CD4-positive, alpha-beta T cell treated with Interleukin-2 at 100 ng/mL for 4 hours (primary cell): ENCODE measurements at places on chromosomes 13 and 19.

DNA sequence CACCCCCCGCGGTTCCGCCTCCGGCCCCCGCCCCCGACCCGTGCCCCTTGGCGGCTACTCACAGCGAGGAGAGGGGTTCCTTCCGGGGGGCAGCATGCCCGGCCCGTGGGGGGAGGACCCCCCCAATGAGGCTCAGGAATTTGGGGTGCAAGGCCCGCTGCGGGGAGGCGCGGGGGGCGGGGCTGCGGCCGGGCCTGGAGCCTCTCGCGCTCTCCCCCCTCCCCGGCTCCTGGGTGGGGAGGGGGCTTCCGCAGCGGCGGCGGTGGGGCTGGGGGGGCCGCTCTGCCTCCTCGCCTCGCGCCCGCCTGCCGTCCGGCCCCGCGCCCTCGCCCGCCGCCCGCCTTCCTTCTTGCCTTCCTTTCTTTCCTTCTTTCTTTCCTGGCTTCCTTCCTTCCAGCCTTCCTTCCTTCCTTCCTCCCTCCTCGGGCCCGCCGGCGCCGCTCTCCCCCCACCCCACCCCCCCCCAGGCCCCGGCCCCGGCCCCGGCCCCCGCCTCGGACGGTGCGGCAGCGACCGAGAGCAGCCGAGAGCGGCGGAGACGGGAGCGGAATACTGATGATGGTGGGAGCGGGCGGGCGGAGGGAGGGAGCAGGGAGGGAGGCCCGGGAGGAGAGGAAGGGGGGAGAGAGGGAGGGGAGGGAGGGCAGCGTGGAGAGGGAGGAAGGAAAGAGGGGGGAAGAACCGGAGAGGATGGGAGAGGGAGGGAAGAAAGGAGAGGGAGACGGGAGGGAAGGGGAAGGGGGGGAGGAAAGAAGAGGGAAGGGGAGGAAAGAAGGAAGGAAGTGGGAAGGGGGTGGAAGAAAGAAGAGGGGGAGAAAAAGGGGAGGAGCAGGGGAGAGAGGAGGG lies at the start of gene LRRC4B:
TSS of gene LRRC4B (minus strand) at position 554 of the 846 bp plus-strand sequence. CDS start 19,597 bp downstream, outside the sequence.
- no peak for DNase-seq

GRCh38 chr19:51450730-51451307 lies 7.4 kb downstream of the SIGLEC8 start:
- DNase-seq, result no peak

DNA sequence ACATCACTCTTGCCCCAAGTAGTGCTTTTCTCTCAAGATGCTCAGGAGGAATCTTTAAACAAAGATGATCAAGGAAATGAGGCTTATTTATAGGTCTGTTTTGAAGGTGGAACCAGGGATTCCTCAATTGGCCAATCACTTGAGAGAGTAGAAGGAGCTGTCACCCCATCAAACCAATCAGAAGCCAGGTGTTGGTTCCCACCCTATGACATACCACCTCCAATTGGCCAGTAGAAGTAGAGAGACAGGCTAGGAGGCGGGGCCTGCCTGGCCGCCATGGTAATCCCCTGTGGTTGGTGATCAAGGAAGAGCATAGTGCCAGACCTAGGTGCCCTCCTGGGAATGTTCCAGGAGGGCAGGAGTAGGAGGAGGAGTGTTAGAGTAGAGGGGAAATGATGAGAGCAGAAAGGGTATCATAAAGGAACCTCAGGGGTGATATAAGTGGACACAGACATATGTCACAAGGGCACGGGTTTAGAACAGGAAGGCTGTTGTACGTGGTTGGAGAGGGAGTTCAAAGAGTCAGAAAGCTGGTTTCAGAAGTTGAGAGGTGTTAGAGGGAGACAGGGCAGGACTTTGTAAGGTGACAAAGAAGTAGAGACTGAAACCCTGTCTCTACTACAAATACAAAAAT lies 10.5 kb downstream of the PMIS2 start:
- DNase-seq, result no peak

DNA sequence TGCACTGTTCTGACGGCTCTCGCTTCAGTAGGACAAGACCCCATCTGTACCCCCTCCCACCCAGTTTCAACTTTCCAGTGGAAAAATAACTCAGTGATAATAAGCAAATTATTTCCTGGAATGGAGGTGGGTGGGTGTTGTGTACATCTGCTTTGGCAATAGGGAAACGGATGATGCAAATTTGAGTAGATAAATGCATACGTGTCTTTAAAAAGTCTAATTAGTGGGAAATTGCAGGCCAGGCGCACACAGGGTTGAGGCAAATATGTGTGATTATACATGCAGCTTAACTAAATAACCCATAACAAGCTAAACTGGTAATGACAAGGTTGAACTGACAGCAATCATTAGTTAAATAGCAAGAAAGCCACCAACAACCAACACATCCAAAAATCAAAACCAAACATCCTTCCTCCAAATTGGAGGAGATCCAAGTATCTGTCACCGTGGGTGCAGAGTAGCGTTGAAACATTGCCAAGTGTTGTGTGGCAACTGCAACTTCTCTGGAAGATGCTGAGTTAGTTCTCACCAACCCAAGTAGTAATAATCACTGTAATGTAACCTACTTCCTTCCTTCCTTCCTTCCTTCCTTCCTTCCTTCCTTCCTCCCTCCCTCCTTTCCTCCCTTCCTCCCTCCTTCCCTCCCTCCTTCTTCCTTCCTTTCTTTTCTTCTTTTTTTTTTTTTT lies 54.6 kb downstream of the TRPM4 start:
- no peak for DNase-seq

DNA sequence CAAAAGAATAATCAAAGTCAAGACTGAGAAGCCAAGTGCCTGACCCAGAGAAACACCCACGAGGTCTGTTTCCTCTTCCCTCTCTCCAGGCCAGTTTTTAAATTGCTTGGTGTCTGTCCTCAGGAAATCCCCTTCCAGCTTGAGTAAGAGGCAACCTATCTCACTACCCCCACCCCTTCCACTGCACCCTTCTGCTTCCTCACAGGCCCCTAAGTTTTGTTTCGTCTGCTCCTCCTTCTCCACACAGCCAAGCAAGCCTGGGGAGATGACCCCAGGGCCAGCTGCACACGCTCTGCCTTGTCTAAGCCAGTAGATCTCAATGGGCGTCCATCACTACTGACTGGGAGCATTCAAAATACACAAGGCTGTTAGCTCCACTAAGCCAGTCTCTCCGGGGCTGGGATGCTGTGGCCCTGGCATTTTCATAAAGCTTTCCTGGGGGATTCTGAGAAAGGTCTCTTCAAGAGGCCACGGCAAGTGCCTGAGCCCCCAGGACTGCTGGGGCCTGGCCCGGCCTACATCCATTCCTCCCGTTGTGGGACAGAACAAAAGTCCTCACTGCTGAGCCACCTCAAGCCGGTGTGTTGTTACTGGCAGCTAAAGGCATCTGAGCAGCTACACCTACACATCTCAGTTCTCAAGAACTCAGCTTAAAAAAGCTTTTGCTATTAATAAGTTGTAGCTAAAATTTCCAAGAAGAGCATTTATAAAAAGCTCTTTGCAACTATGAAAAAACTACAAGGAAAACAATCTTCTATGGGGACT lies 14.9 kb upstream of the IL4I1 start:
- DNase-seq, result peak; percentile 37

GRCh38 chr13:110801044-110801443 lies 87.5 kb downstream of the ING1 start:
- no peak for DNase-seq

GRCh38 chr13:78659450-78659730 lies 435 bp upstream of the OBI1 start:
- DNase-seq, result no peak

- no peak for DNase-seq
Measured at GRCh38 chr19:18975011-18975410, 34.0 kb upstream of the HOMER3 start.

DNA sequence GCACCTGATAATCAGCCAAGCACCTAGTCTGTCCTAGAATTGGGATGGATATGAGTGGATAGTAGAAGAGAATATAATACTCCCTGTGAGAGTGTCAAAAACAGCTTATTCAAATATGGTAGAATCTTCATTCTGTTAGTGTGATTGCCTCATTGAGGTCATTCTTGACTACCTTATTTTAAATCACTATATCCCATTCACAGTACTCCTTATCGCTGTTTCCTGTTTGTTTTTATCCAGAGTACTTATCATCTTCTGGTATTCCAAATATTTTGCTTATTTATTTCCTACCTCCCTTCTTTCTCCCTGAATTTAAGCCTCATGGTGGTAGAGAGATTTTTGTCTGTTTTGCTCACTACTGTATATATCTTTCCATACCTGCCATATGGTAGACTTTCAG lies 9.9 kb downstream of the NDFIP2 start:
- no peak for DNase-seq

DNA sequence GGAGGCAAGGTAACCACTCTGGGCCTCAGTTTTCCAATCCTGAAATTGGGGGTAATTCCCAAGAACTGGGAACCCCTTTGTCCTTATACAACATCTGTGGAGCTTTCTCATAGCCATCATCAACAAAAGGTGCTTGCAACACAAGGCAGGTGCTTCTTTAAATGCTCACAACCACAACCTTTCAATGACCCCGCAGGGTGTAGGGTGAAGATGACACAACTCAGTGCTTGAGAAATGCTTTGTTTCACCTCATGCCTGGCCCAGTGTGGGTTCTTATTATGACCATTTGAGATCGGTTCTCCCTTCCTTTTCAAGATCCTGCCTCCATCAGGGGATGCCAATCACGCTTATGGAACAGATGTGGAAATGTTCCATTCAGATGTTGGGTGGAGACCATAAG lies 8.4 kb downstream of the WIZ start:
- DNase-seq, result no peak

DNA sequence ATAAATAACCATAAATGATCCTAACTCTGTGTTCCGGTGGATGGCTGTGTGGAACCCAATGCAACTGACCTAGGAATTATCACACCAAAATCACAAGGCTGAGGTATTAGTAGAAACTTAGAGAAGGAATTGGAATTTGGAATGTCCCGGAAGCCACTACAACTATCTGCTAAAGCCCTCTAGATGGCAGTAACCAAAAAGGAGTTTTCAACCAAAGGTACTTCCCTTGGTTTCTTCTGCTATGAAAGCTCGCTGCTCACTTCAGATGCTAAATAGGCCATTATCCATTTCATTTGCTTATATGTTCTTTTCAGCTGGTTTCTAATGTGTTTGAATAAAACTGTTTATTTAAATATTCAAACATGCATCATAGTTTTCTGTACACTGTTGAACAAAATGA lies 1589.1 kb upstream of the SPRY2 start:
- DNase-seq, result no peak

DNA sequence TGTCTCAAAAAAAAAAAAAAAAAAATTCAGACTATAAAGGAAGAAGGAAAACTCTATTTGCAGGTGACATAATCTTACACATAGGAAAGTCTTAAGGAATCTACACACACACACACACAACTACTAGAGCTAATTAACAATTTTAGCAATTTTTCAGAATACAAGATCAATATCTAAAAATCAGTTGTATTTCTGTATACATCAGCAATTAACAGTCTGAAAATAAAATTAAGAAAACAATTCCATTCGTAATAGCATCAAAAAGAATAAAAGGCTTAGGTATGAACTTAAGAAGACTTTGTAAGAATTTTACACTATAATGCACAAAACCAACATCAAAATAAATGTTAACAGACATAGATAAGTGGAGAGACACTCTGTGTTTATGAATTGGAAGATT lies 15.6 kb upstream of the CALM3 start:
- DNase-seq, result no peak

DNA sequence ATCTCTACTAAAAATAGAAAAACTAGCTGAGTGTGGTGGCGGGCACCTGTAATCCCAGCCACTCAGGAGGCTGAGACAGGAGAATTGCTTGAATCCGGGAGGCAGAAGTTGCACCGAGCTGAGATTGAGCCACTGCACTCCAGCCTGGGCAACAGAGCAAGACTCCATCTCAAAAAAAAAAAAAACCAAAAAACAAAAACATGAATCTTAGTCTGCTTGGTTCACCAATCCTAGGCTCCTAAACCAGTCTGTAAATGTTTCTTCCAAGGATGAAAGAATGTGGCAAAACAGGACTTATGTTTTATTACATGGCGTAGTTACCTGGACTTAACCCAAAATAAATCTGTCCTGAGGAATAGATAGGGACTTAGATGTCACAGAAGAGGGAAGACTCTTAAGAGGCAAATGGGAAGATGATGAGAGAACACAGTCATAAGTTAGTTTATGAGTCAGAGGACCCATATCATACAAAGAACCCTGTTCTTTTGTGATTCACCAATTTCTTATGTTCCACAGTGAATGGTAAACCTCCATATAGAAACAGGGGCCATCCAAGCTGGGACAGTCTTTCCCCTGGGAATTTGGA lies 6.9 kb upstream of the FBXL3 start:
- no peak for DNase-seq

- no peak for DNase-seq
Measured at GRCh38 chr19:15015946-15016542, 33.2 kb upstream of the CASP14 start.

DNA sequence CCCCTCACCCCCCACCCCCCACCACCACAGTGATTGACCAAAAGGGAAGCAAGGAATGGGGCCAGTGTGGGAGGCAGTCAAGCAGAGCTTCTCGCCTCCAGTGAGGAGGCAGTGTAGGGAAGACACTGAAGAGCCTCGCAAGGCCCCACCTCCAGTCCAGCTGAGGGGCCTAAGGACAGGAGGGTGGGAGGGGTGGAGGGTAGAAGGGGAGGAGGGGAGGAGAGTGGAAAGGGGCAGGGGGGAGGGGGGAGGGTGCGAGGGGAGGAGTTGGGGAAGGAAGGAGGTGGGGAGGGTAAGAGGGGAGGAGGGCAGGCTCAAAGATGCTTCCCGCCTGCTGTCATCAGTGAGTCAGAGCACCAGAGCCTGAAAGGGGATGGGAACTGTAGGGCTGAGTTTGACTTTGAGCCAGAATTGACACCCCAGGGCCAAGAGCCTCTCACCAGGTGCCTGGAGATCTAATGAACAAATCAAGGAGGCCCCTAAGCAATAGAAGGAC lies 786.2 kb downstream of the UQCRFS1 start:
- DNase-seq, result no peak

- DNase-seq, result no peak
Measured at GRCh38 chr13:95207769-95208366, 93.4 kb downstream of the ABCC4 start.

- peak; percentile 29 for DNase-seq
Measured at GRCh38 chr13:33787051-33787591, 30.8 kb upstream of the RFC3 start.
